Fibroblast of mammary gland (primary cell): ENCODE measurements at places on chromosomes 5 and 9.
A peak's percentile ranks its signal among the peaks of the same experiment; 100 is the strongest.

DNA sequence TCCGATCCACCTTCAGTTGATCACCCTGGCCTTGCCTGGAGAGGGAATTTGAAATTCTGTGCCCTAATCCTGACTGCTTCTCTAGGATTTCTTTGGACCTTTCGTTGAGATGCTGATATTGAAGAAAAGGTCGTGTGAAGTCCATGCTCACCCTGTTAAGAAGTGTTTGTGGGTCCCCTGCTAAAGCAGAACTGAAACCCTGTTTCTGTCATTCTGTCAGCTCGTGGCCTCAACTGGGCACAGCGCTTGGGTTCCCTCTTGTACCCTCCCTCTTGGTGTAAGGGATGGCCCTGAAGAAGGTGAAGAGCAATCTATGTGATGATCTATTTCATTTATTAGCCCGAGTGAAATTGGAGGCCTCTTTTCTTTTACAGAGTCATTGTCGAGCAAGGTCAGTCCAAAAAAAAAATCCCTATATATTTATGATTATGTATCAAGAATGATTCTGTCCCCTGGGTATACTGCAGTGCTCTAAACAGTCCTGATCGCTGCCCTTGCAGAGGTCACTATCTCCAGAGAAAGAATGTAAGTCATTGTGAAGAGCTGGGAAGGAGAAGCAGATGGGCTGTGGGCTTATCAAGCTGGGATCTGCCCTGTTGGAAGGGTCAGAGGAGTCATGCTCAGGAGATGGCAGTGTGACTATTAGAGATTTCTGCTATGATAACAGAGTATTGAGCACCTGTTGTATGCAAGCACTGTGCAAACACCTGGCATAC lies 56.1 kb downstream of the WWC1 start:
- no peak for DNase-seq

DNA sequence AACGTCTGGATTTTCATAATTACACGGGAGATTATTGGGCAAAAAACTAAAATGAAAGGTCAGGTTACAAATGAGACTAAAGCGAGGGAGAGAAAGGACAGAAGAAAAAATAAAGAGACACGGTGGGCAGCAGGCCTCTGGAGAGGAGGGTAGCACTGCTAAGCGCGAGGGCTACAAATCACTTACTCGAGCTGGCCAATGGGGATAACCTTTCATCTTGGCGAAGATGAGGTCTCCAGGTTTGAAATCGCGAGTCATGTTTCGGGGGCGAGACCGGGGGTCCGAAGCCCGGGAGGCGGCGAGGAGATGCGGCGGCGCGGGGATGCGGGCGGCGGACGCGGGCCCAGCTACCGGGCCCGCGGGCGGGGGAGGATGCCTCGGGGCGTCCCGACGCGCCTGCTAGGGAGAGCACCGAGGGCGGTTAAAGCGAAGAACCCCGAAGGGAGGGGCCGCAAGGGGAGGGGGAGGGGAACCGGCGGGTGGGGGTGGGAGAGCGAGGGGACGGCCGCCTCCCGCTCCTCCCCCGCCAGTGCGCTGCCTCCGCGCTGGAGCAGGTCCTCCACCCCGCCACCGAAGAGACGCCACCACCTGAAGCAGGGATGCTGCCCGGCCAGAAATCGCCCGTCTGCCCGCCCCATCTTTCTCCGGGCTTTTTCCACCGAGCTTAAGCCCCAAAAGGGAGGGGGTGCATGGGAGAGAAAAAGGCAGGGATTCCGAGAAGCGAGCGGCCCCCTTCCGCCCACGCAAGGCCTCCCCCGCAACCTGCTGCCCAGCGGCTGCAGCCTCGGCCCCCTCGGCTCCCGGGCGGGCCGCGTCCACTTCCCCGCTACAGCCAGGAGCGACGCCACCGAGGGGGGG lies 610 bp downstream of the PSIP1 start:
- DNase-seq = peak; percentile 11

DNA sequence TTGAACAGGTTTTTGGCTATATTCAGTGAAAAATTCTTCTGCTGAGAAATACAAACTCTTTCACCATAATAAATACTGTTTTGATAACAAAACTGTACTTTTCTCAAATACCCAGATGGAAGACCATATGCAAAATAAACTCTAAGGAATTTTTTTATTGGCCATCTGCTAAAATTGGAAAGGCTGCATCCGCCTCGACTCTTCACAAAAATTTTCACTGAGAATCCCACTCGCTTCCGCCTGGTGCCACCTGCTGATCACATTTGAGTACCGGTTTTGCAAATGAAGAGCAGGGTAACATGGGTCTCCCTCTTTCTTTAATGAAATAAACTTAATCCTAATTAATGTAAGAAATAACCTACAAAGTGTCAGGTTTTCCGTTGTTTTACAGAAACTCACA lies 76.4 kb downstream of the TTLL11 start:
- DNase-seq = no peak

- DNase-seq = peak; percentile 90
Observed at GRCh38 chr5:87410931-87411330, 1.8 kb downstream of the CCNH start.

DNA sequence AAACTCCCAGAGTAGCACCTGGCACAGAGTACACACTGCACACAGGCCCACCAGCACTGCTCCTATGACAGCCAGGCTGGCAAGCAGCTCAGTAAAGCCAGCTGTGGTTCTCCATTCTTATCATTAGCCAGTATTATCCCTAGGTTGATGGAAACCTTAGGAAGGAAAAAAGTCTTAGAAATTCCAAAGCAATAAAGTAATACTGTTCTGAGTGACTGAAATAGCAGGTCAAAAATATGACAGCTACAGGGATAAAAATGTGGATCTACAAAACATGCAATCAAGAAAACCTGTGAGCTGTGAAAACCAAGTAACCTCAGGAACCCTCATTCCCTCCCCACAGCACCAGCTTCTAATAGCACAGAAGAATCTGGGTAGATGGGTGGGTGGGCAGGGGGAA lies 403.5 kb downstream of the SPOCK1 start:
- DNase-seq = no peak

DNA sequence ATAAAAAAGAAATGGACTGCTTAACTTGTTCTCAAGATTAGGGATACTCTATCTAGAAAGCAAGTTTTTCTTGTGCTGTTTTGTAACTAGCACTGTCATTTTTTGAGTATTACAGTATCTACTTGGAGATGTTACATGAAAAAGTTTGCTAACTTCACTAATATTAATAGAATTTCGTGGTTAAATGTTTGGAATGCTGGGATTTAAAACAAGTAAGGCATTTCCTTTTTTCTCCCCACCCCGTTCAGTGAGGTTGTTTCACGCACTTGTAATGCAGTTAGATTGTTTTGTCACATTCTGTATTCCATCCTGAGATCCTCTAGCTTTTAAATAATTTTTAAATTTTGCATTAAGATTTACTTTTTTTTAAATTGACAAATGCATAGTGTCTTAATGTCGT lies 20.0 kb upstream of the TEK start:
- peak; percentile 19 for DNase-seq
